DMS 273 treated with DMSO at 0.1 percent for 48 hours (cell line): ENCODE measurements at places on chromosomes 12 and 14.

GRCh38 chr12:10543499-10543898 lies 37.8 kb downstream of the EIF2S3B start:
- no peak for DNase-seq

- DNase-seq: no peak
These were observed 740.2 kb upstream of the NOVA1 start for GRCh38 chr14:27338012-27338411.

- no peak for DNase-seq
These were observed 115.5 kb downstream of the CCDC59 start for GRCh38 chr12:82242729-82243128.

DNA sequence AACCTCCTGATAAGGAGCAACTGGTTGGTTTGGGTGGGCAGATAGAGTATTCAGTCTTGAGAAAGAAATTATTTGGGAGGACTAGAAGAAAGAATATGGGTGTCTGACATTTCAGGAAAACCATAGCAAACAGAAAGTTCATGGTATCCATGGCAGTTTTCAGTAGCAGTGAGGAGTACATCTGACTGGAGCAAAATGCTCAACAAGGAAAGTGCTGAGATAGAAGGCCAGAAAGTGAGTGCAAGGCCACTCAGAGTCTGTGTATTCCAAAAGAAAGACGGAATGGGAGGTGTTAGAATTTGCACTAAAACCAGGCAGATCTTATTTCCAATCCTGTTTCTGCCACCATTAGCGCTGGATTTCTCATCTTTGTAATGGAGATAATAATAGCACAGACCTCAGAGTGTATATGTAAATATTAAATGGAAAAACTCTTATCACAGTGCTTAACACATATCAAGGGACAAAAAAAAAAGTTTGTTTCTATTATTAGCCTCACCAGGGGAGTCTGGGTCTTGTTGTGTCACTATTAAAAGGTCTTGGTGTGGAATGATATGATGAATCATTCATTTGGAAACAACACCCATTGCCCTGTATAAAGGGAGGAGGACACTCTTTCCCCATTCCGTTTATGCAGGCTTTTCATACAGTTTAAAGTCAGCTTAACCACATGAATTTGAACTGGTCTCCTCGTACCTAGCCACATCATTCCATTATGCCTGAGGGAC lies 349.8 kb downstream of the IPO8 start:
- no peak for DNase-seq

GRCh38 chr12:79360936-79361335 lies 329.8 kb downstream of the PAWR start:
- no peak for DNase-seq
